Activated gamma-delta T cell (primary cell): ENCODE measurements at places on chromosomes 2 and 18.

DNA sequence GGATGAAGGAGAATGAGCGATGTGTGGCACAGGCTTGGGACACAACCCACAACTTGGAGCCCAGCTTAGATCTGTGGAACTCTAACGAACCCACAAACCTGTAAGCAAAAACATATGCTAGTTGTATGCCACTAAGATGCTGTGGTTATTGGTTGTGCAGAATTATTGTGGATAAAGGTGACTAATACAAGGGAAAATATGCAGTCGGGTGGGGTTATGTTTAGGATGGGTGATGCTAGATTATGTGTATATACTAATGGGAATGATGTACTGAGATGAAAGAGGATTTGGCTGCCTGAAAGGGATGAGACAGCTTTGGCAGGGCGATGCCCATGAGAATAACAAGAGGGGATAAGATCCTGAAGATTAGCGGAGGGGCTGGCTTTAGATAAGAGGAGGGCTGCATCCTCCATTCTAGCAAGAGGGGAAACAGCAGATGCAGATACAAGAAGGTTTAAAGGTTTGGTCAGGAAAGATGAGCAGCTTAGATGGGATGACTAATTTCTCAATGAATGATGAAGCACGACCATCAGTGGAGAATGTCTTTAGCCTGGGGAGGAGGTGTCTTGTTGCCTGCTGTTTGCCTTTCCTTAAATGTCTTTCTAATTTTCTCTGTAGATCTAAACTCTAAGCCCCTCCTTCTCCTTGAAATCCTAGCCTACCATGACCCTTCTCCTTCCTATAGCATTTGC lies 49.6 kb downstream of the GALNT14 start:
- DNase-seq = no peak

GRCh38 chr2:18525236-18525635 lies 35.2 kb downstream of the RDH14 start:
- no peak for DNase-seq

DNA sequence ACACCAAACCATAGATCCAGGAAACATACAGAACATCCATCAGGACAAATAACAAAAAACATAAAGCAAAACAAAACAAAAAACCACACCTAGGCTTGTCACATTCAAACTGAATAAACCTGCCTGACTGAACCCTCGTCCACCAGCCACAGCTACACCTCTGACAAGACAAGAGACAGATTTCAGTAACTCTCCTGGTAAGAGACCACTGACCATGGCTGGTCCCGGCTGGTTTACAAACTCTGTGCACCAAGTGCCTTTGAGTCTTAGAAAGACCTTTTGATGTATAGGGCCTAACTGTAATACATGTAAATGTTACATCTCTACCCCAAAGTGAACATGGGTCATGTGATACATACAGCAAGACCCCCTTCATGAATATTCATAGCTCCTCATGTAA lies 4.8 kb upstream of the SLC66A2 start:
- no peak for DNase-seq

DNA sequence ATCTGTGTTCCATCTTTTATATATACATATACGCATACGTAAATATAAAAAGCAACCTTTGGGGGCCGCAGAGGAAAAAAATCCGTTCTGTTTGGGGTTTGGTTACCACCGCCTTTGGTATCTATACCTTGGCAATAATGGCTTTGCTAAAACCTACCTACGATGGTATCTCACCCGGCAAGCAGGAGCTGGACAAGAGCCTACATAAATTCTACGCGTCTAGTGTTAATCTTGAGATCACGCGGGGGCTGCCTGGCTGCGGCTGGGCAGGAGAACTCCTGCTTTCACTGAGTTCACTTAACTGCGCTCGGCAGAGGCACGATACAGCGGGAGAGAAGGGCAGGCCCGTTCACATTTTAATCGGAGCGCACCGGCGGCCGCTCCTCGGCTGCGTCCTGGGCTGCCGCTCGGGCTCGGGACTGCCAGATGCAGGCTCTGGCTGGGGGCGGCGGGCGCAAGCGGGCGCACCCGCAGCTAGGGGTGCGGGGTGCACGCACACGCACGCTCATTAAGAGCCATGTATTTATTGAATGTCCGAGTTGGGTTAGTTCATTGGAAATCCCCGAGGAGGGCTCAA lies 1.7 kb upstream of the POU3F3 start:
- no peak for DNase-seq
